HEK293T (cell line): ENCODE measurements at places on chromosomes 3 and 15.

- no peak for DNase-seq
Observed at GRCh38 chr3:60636846-60637245, 614.4 kb downstream of the FHIT start.

DNA sequence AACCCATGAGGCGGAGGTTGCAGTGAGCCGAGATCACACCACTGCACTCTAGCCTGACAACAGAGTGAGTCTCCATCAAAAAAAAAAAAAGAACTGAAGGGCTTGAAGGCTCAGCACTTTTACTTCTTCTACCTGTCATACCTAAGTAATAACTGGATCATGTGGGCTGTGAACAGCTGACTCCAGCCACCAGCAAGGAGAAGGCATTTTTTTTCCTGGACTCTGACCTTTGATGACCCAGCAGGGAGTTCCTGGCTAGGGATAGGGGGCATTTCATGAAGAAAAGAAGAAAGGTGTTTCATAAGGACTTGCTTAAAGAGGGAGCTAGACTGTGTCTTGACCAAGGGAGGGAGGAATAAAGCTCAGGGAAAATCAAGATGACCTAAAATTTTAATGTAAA lies 266.0 kb downstream of the ZNF621 start:
- no peak for DNase-seq

DNA sequence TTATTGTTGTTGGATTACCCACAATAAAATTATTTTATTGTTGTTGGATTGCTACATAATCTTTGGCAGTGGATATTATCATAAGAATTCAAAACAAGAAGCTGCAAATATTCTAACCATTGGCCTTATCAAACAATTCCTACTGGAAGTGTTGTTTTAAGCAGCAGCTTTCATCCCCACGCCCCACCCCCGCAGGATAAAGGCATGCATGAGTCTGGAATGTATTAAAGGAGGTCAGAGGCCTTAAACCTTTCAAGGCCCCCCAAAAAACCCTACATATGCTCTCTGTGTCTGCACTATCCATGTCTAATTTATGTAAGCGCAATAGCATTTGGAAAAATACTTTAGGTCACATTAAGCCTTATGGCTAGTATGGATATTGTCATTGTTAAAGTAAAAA lies 23.1 kb downstream of the P3H2 start:
- DNase-seq, result no peak

DNA sequence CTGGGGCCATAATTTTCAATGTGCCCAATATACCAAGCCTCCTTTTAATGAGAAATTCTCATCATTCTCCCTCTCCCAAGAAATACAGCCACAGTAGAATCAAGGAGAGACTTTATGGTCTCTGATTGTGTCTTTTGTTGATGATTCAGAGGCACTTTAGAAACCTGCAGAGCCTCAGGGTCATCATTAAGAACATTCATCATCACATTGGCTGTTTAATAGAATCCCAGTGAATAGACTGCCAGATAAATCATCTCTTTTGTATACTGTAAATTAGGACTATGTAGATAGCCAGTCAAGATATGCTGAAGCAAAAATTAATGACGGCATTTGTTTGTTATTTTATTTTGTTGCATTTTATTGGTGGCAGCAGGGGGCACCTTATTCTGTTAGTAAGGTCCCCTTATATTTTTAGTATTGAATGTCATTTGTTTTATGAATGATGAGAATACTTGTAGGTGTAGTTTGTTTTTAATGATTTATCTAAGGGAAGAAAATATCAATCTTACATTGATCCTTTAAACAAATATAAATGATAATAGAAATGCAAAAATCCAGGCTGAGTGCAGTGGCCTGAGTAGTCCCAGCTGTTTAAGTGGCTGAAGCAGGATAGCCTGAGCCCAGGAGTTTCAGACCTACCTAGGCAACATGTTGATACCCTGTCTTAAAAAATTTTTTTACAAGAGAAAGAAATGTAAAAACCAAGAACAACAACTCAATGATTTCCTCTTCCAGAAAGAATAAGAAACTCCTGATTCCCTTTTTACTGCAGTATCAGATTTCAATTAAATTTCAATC lies 138.8 kb downstream of the ZBBX start:
- DNase-seq, result peak; percentile 13

GRCh38 chr15:37099319-37100108 lies 835 bp downstream of the MEIS2 start:
- no peak for DNase-seq

DNA sequence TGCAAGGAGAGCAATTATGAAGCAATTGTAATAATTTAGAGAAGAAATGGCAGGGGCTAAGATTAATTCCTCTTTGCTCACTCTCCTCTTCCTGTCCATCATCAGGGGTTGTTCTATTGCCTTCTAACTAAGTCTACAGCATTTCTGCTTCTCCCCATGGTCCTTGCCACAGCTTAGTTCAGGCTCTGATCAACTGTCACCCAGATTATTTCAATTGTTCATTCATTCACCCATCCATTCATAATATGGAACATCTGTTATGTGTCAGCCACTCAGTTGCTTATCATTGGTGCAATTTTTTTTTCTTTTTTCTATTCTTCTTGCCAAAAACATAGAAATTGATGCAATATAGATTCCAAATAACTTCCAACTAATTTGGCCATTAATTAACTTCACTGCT lies 93.2 kb downstream of the CD47 start:
- no peak for DNase-seq

- no peak for DNase-seq
Observed at GRCh38 chr15:34182942-34183341, 27.0 kb downstream of the KATNBL1 start.

DNA sequence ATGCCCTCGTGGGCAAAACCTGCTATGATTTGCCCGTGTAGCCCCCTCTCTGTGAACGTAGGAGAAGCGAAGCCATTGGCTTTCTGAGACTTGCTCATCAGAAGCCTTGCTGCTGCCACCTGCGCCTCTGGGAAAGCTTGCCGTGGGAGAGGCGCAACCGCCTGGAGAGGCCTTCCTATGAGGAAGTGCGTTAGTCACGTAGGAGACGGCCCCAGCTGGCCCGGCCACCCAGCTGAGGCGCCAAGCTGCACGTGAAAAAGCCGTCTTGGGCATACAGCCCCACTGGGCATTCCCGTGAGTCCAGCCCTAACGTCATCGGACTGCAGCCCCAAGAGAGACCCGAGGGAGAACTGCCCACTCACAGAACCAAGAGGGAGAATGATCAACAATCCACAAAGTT lies 49.1 kb upstream of the TJP1 start:
- no peak for DNase-seq

GRCh38 chr3:106093616-106094015 lies 224.8 kb upstream of the CBLB start:
- no peak for DNase-seq

- no peak for DNase-seq
Observed at GRCh38 chr3:134659391-134660045, 8.7 kb upstream of the KY start.

DNA sequence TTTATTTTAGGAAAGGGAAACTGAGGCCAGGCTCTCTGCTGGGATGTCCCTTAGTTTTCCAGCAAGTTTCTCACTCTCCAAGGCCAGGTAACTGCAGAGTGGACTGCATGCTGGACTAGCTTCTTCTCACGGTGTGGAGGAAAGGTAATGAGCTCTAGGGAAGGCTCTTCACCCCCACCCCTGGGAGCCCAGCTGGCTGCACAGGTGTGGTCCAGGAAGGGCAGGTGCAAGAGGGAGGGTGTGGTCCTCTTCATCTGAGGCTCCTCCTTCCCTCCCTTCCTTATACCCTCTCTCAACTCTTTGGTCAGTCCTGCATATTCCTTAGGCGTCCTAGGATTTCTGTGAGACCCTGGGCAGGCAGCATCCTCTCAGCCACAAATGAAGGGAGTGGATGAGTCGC lies 33.9 kb downstream of the RNU5B-1 start:
- no peak for DNase-seq

DNA sequence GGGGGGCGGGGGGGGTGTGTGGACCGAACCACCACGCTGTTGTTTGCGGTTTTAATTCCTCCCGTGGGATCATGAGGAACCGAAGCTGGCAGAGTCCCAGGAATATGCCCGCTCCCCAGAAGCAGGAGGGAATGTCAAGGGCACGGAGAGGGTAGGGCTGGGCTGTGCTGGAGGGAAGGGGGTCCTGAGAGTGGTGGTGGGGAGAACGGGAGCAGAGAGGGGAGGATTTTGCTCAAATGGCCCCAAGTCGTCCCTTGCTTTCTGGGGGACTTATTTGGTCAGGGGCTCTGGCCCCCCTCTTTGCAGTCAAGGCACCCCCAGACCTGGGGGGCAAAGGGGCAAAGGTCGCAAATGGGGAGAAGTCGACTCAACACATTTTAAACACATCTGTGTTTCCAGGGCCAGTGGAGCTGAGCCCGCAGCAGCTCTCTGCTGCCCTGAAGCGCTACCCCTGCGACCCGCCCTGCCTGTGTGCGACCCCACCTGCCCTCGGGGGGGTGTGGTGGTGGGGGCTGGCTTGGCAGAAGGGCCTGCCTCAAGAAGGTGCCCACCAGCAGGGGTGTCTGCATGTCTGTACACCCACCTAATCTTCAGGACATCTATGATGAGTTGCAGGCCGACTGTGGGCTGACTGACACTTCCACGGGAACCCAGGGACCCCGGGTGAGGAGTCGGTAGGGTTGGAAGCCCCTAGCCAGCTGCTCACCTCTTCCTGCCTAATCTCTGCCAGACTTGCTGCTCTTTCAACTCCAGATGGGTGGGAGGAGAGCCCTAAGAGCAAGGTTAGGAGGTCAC lies 602 bp upstream of the ATP2B2 start:
- DNase-seq, result no peak

- no peak for DNase-seq
Observed at GRCh38 chr15:36080759-36081158, 498.7 kb upstream of the CDIN1 start.

GRCh38 chr3:100525753-100526612 lies 33.6 kb downstream of the TMEM45A start:
- DNase-seq, result peak; percentile 30

DNA sequence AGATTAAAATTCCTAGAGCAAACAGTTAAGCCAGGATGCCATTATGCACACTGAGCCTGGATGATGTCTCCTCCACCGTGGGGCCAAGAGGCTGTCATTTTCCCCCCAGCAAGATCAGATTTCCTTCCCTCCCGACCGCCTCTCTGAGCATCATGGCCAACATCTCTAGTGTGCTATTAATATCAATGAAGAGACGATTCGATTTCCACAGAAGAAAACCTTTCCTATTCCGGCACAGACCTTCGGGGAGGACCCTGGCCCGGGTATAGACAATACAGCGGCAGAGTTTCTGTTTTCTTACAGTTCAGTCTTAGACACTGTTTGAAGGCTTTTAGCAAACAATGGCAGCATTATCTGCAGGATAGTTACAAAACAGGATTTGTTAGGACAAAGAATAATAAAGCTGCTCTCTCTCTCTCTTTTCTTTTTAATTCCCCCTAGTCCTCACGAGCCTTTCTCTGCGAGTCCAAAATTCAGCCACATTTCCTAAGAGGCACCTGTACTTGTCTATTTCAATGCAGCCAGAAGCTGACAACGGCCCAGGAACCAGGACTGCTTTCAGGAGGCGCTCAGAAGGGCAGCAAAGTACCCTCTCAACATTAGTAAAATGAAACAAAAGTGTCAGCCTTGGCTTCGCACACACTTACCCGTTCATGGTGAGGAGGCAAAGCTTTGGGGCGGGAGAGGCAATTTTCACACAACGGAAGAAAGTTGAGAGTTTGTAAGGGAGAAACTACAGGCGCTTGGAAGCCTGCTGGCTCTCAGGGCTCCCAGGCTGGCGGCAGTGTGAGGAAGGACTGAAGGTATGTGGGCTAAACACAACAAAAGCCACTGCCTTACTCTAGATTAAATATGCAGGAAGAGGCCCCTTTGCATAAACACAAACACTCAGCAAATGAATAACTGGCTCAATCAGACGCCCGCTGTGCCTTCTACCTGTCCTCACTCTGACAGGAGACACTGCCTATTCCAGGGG lies 278.0 kb downstream of the FOXP1 start:
- DNase-seq, result peak; percentile 42

GRCh38 chr15:101326462-101327146 lies 31.6 kb upstream of the SNRPA1 start:
- no peak for DNase-seq

- DNase-seq, result no peak
Observed at GRCh38 chr3:153379516-153379915, 217.5 kb downstream of the RAP2B start.

DNA sequence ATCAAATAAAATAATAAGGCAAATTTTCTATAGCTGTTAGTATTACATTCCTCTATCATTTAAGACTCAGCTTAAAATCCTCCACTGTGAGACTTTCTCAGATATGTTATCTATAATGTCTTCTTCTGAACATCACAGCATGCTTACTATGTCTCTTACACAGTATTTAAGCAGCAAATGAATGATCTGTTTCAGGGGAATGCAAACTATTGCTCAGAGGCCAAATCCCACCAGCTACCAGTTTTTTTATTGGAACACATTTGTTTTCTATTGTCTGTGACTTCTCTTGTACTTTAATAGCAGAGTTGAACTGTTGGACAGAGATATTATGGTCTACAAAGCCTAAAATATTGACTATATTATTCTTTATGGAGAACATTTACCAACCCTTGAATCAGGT lies 59.6 kb downstream of the C3orf38 start:
- DNase-seq, result no peak

GRCh38 chr3:61420136-61420759 lies 141.1 kb upstream of the PTPRG start:
- no peak for DNase-seq

- no peak for DNase-seq
Observed at GRCh38 chr3:74329096-74329495, 285.4 kb downstream of the CNTN3 start.

- DNase-seq, result no peak
Observed at GRCh38 chr15:69081310-69082004, 67.0 kb downstream of the NOX5 start.

DNA sequence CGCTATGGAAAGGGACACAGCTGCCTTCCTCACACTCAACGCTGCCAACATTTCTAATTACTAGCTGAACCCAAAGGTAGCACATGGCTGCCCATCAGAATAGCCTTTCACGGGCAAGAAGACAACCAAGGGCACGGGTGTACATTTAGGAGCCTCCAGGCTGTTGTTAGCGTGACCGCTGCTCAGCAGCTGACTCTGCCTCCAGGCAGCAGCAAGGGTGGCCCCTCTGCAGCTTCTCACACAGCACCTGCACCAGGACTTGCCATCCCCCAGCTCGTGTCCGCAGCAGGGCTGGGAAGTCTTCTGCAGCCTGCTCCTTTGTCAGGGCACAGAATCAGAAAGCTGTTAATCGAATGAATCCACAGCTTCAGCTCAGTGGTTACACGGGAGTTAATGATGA lies 146.8 kb downstream of the ADAMTS17 start:
- no peak for DNase-seq

DNA sequence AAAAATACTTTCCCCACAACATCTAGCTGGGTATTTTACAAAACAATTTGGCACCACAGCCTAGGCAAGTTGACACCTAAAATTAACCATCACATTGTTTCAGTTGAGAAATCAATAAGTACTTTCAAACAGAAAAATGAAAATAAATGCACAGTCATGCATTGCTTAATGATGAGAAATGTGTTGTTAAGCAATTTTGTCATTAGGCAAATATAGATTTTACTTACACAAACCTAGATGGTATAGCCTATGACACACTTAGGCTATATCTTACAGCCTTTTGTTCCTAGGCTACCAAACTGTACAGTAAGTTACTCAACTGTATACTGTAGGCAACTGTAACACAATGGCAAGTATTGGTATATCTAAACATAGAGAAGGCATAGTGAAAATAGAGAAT lies 608.6 kb upstream of the BCHE start:
- no peak for DNase-seq
